ENCODE measurements at places on chromosomes 1 and 21.

GRCh38 chr1:45610589-45611226, 13.1 kb downstream of the CCDC17 start:
- DNase-seq, result no peak

GRCh38 chr1:193555662-193556441, 369.4 kb upstream of the B3GALT2 start:
- DNase-seq, result no peak

GRCh38 chr1:204925701-204926100, 55.0 kb downstream of the NFASC start:
- DNase-seq, result no peak

DNA sequence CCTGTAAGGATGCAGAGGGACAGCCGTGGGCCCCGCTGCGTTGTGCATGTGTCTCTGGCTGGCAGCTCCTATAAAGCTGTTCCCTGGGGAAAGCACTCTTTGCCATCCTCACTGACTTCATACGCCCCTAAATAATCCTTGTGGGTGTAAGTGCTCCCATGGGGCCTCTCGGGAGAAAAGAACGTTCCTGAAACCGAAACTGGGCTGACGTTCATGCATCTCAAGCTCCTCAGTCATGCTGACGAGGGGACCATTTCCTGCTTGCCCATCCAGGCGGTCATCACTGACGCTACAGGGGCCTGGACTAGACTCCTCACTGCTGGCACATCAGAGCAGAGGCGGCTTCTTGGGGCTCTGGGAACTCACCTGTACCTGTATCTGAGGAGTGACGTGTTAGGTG, 73.1 kb upstream of the USP24 start:
- DNase-seq, result no peak

- DNase-seq, result no peak
Measured at GRCh38 chr1:111603979-111604378, 15.6 kb upstream of the RAP1A start.

- DNase-seq, result no peak
Measured at GRCh38 chr1:94670273-94670672, 128.7 kb upstream of the F3 start.

DNA sequence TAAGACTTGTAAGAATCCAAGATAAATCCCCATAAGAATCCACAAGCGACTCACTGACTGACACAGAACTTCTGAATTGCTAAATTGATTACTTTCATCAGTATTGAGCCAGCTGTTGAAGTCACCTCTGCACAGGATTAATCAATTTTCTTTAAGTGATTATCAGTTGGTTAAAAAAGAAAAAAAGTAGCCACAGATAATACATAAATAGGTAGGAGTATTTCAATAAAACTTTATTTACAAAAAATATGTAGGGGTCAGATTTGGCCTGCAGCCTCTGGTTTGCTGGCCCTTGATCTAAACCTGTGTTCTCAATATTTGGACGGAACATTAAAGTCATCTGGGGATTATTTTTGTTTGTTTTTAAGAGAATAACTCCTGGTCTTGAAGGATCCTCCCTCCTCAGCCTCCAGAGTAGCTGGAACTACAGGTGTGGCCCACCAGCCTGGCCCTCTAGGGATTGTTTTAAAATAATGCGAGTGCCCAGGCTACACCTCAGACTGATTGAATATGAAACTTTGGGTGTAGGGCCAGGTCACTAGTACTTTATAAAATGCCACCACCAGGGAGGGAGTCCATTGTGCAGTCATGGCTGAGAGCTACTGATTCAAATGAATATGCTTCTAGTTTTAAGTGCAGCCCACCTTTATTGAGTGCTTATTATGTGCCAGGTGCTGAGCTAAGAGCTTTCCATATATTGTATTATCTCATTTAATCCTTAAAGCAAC, 6.8 kb upstream of the TMEM183A start:
- DNase-seq, result no peak

- DNase-seq, result no peak
Measured at GRCh38 chr1:244171241-244171985, 120.3 kb downstream of the ZBTB18 start.

GRCh38 chr1:61237147-61237546, 154.8 kb downstream of the NFIA start:
- DNase-seq, result no peak

- no peak for DNase-seq
Measured at GRCh38 chr1:21251773-21252471, 38.3 kb downstream of the ECE1 start.

DNA sequence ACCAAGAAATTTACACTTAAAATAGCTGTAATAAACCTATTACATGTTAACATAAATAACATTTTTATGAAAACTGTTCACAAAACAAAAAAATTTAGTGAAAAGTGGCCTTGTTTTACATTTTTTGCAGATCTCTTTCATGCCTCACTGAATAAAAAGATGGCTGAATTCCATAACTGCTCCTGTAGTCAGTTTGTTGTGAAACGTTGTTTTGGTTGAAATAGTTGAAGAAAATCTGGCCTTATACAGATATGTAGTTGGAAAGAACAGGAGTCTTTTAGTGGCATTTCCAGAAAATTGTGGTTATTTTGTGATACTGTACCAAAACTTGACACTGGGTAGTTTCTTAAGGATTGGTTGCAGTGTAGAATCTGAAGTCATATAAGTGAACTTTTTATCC, 18.1 kb downstream of the ITSN1 start:
- DNase-seq, result no peak

- DNase-seq, result no peak
Measured at GRCh38 chr1:234871710-234872271, 256.8 kb downstream of the TOMM20 start.

GRCh38 chr1:153679337-153680119, 1.0 kb downstream of the NPR1 start:
- DNase-seq, result no peak

- DNase-seq, result no peak
Measured at GRCh38 chr1:173937062-173937461, 19.9 kb upstream of the SERPINC1 start.

DNA sequence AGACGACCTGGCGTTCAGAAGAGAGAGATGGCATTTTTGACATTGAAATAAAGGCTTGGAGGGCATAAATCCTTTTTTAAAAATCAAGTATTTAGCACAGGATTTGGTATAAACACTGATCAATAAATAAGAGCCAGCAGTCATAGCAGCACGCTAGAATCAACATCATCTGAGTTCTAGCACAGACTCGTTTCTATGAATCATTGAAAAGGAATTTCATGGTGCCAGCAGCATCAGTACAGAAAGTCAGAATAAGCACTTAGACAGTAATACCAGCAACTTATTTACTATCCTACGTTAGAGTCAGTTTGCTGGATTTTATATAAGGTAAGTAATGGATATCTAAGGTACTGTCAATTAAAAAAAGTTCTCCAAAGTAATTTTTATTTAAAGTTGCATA, 119.3 kb downstream of the HLCS start:
- DNase-seq, result no peak

DNA sequence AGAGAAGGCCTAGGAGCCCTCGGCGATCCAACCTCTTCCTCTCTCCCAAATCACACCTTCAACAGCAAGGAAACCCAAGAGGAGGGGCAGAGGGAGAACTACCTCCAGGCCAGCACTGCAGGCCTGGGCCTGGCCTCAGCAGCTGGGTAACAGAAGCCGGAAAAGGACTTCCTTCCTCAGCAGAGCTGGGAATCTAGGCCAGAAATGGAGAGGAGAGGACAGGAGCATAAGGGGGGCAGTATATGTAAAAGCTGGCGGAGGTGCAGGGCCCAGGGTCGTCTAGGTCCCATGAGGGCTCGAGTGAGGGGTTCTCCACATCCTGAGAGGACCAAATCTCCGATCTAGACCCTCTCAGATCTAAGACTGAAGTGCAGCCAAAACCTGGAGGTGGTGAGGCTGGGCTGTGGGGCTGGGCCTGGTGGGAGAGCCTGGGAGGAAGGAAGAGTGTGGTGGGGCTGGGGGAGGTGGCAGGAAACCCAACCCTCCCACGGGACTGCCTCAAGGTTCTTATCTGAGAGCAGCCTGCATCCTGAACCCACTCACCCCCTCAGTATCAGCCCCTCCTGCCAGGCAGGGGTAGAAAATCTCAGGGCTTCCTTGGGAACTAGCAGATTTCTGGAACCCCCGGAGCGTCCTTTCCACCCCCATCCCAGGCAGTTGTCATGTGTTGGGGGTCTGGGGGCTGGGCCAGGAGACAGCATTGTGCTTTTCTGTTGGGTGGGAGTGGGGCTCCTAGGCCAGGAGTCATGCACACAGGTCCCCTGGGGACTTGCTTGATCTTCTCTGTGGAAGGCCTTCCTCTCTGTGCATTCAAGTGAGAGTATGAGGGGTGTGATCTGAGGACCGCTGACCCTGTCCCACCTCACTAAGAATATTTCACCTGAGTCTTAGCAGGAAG, 33.0 kb downstream of the PIK3C2B start:
- DNase-seq, result no peak

DNA sequence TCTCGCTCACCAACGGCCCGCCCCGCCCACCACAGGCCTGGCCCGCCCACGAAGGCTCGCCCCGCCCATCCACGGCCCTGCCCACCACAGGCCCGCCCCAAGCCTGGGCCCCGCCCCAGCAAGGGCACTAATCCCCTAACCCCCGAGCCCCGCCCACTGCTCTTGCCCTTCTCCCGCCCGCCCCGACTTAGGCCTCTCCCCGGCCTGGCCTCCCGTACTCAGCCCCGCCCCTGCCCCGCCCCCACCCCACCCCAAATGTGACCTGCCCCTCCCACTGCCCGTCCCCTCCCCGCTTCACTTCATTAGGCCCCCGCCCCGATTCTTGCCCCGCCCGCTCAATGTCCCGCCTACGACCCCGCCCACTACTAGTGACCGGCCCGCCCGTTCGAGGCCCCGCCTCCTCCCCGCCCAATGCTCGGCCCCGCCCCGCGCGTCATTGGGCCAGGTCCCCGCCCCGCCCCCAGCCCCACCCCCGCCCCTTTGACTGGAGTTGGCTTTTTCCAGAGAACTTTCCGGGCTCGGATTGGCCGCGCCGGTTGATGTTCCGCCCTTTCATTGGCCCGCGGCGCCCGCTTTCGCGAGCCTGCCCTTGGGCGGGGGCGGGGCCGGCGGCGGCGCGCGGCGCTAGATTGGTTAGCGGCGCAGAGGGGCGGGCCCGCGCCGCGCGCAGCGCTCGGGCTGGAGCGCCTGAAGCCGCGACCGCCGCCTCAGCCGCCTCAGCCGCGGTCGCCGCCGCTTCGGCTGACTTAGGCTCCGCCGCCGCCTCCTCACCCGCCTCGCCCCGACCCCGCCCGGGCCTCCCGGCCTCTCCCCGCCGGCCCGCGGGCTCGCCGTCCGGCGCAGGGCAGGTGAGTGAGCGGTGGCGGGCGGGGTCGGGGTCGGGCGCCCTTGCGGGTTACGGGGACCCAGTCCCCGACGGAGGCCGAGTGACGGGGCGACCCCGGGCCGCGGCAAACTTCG, at the start of gene PCBP3:
Gene PCBP3, plus strand, starts transcription at position 705 of the 960 bp plus-strand sequence. CDS start 206,361 bp downstream, outside the sequence.
- DNase-seq, result peak; percentile 89

DNA sequence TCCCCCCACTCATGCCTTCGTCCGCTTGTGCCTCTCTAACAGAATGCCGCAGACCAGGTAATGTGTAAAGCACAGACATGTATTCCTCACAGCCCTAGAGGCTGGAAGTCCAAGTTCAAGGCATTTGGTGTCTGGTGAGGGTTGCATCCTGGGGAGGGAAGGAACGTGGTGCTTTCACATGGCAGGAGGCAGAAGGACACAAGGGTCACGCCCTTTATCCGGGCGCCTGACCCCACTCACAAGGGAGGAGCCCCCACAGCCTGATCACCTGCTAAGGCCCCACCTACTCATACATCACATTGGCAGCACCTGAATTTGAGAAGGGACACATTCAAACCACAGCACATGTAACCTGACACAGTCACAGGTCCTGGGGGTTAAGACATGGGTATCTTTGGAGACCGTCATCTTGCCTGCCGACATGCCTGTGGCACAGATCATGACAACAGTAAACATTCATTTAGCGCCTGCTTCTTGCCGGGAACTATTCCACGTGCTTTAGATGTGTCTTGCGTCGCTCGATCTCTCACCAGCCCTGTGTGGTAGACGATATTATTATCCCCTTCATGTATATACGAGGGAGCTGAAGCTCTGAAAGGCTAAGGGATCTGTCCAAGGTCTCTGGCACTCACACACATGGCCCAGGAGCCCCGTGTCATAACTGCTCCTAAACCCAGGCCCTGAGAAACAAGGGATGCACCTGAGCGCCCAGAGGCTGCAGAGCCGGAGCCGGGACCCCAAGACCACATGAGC, 235.6 kb downstream of the NPHP4 start:
- DNase-seq, result no peak

GRCh38 chr1:58780836-58781452, 2.9 kb downstream of the JUN start:
- DNase-seq, result peak; percentile 66

Measured in NCI-H2081 (cell line).